Cerebellum (tissue), 4 donors: ENCODE measurements at places on chromosomes 16 and 17. TPM values are rescaled to one million over a fixed set of nuclear protein-coding genes. Genes with fewer than 3 reads are reported as not detected.

SCRN2 gene
- total RNA-seq, result 21.8 TPM

TERB1 gene
- total RNA-seq, result not detected

ZNF629 gene
- 13.2 TPM for total RNA-seq

GRAPL gene
- total RNA-seq, result 1.3 TPM

DNA sequence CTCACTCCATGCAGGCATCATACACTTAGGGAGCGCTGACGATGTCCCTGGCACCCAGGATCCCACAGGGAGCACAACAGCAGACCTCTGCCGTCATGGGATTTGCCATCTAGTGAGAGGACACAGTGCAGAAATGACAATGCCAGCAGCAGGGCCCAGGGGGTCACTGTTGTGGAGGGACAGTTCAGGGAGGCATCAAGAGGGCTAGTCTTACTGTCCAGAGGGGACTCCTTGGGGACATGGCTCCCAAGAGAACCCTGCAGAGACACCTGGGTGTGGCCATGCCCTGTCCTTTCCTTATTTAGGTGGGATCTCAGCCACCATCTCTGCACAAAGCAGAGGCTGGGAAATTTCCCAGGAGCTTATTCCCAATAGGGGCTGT is 73.7 kb downstream of the CRISPLD2 start:
- no peak for DNase-seq

GRCh38 chr16:58337090-58337444 is 42.2 kb upstream of the PRSS54 start:
- DNase-seq, result no peak

- DNase-seq, result no peak
Observed at GRCh38 chr17:4147751-4148310, 4.8 kb downstream of the CYB5D2 start.

- DNase-seq, result no peak
Observed at GRCh38 chr17:72115781-72116525, 4.9 kb upstream of the SOX9 start.

GRCh38 chr16:25950586-25951281 is 259.0 kb downstream of the HS3ST4 start:
- no peak for DNase-seq

DNA sequence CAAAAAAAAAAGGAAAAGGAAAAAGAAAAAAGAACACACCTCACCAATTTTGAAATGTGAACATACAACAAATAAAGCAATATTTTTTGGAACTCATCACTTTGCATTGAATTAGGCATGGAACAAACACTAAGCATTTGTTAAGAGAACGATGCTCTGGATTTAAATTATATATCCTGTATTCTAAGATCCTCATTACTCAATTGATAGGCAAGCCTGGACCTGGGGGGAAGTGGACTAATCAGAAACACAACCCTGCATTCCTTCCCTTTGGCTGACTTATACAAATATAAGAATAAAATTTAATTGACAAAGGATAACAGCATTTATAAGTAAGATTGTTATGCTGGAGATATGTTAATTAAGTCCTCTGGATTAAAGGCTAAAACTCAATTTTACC is 2.2 kb downstream of the GJC1 start:
- DNase-seq, result no peak

- no peak for DNase-seq
Observed at GRCh38 chr16:82328881-82329469, 159.0 kb upstream of the MPHOSPH6 start.

- no peak for DNase-seq
Observed at GRCh38 chr17:11991461-11991860, 5.8 kb downstream of the ZNF18 start.

- DNase-seq, result no peak
Observed at GRCh38 chr16:71855937-71856662, 10.3 kb downstream of the ATXN1L start.

GRCh38 chr16:87359121-87359520 is 24.5 kb downstream of the FBXO31 start:
- no peak for DNase-seq

GRCh38 chr16:59543641-59544040 is 809.5 kb upstream of the GOT2 start:
- no peak for DNase-seq

- DNase-seq, result no peak
Observed at GRCh38 chr17:31266042-31266441, 31.0 kb downstream of the OMG start.

DNA sequence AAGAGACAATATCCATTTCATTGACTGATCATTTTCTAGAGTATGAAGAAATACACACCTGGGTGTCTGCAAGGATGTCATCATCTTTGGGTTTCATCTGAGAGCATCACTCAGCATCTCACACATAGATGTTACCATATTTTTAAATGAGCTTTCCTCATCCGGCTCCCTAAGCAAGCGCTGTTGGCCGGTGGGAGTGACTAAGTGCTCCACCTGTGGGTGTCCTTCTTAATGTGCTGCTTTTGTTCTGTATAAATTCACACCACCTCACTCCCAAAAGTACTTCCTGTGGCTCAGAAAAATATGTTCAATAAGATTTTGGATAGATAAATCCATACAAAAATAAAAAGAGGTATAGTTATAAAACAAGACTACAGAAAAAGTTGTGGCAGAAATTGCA is 7.4 kb downstream of the SSTR2 start:
- no peak for DNase-seq

DNA sequence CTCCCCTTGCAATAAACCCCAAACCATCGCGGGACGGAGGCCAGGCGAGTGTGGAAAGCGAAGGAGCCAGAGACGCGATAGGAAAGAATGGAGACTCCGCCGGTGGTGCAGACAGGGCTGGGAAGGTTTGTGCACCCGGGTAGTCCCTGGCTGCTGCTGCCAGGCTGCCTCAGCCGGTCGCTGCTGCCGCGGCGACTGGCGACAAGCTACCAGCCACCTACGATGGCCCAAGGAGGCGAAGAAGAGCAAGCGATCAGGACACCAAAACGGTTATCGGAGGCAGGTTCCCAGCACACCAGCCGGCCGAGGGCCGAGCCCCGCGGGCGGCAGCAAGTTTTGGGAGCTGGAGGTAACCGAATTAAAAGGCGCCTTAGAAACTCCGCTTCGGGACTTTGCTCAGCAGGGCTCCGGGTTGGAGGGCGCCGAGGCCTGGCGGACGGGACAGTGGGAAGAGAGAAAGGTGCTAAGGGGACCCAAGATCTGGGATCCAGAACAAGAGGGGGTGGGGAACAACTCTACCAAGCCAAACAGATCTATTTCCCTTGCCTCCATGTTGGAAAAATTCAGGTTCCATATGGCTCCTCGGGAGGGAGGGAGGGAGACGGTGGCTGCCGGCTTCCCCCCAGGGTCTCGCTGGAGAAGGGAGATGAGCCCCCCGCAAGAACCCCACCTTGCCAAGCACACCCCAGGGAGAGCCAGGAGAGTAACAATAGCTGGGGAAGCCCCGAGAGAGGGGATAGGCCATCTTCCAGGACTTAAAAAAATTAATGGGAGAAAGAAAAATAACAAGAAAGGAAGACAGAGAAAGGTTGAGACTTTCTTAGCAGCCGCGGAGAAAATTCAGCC is 9.7 kb upstream of the HOXB2 start:
- no peak for DNase-seq

DNA sequence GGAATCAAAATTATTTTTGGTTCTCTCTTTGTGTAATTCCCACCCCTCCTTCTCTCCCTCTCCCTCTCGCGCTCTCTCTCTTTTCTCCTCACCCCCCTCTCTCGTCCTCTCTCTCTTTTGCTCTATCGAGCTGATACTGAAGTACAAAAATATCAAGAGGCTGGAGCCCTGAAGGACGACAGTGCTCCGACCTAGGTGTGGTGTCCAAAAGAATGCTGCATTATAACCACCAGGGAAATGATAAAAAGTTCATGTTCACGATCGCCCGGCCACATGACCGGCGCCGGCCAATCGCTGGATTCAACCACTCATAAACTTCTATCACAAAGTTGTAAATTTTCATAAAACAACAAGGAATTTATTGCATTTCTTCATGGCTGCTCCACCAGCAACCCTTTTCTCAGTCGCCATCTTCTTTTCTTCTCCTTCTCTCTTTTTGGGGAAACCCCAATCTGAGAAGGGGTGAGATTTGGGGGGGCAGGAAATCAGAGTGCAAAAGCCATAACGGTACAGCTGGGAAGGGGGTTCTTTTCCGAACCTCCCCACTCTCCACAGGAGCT is at the start of gene HOXB6:
TSS of gene HOXB6 (minus strand) at position 217 of the 560 bp plus-strand sequence. CDS start 6,836 bp downstream, outside the sequence.
- DNase-seq, result no peak

DNA sequence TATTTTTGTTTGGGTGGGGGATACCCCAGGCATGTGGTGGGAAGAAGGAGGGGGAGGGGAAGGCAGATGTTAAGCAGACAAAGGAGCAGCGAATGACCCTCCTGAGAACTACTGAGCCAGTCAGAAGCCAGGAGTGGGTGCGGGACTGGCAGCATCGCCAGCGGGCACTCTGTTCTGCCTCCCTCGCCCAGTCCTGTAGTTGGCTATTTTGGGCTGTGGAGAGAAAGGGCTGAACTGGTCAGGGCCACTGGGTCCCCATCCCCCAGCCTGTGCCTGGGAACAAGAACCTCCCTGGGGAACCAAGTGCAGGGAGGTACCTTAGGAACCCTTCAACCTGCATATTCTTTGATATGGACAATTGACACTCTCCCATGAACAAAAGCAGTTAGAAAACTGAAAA is 6.4 kb downstream of the LRRC3C start:
- no peak for DNase-seq

- DNase-seq, result no peak
Observed at GRCh38 chr17:32488604-32489180, 1.9 kb downstream of the CDK5R1 start.

DNA sequence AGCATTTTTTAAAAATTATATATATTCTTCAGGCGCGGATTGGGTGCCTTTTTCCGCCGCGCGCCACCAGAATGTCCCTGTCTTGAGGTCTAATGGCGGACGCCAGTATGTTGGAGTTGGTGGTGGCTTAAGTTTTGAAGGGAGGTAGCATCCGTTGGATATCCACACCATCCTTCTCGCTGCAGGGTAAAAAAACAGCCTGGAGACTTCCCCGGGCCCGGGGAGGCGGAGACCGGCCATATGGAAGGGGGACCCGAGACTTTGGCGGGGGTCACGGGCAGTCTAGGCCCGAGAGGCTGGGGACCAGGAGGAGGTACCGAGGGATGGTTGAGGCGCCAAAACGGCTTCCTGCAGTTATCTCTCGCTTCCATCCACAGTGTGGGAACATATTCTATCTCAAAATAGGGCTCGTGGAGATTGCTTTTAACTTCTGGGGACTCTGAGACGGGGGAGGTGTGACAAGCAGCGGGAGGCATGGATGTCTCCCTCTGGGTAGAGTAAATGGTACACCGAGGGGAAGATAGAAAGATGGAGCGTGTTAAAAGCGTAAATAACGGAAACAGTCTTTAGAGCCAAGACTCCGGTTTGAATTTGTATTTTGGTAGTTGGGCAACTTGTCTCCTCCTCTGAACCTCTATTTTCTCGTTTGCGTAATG is at the start of gene SF3B3:
TSS of gene SF3B3 (plus strand) at position 74 of the 656 bp plus-strand sequence. CDS start 2,841 bp downstream, outside the sequence.
- peak; percentile 73 for DNase-seq

- no peak for DNase-seq
Observed at GRCh38 chr17:62093188-62094155, 28.4 kb upstream of the MED13 start.

GRCh38 chr17:2070241-2071023 is 15.5 kb downstream of the HIC1 start:
- DNase-seq, result no peak

- DNase-seq, result no peak
Observed at GRCh38 chr17:70434536-70435490, 265.5 kb downstream of the KCNJ2 start.

DNA sequence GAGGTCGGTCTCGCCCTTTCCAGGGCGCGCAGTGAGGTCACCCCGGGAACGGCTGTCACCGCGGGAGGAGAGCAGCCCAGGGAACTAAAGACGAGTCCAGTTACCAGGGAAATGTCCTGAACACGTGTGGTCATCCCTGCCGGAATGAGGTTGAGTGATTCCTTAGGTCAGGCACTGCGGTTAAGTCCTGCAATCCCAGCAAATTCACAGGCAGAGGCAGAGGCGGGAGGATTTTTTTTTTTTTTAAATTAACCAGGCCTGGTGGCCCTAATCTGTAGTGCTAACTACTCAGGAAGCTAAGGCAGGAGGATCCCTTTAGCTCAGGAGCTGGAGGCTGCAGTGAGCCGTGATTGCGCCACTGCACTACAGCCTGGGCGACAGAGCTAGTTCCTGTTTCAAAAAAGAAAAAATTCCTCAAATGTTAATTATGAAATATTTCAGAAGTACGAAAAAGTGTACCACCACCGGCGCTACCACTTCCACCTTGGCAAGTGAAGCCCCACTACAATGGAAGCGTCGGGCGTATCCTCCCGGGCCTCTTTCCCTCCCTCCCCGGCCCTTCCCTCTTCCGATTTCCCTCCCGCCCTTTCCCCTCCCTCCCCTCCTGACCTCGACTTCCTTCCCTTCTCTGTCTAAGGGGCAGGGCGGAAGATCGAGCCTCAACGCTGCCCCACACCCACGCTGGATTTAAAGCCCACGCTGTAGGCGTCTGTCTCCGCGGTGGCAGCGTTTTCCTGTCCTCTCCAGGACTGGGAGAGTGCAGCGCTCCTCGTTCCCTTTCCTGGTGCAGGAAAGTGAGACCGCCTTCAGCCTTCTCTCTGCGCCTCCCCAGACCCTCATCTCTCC is 27.3 kb downstream of the SLFN11 start:
- DNase-seq, result peak; percentile 3
